ENCODE measurements at places on chromosomes 5 and 9. TPM values are rescaled to one million over a fixed set of nuclear protein-coding genes. Genes with fewer than 3 reads are reported as not detected.

- no peak overlapping the region for H3K4me3 ChIP-seq
- DNase-seq = no peak
- no peaks in the 10 kb centered on the region for H3K27me3 ChIP-seq
Measured at GRCh38 chr5:180689071-180689694, 39.8 kb upstream of the FLT4 start.

NKD2 gene
- total RNA-seq = 3.7 TPM

IL7R gene
- 52.5 TPM for total RNA-seq

DNA sequence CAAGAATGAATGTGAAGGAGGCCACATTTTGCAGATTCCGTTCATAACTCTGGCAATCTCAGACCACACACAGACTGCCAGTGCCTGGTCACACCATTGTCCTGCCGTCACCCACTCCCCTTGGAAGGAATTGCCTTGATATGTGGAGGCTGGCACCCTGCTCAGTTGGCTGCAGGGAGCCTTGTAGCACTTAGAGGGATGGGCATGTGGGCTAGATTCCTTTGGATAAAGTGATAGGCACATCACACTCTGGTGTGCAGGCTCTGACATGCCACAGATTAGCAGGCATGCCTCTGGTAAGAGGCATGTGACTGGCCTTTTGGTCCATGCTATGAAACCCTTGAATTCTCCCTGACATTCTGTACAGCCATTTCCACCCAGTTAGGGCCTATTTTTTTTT lies 254.6 kb upstream of the PIK3R1 start:
- H3K27me3 ChIP-seq = no peaks in the 10 kb centered on the region
- no peaks in the 10 kb centered on the region for H3K36me3 ChIP-seq
- no peak overlapping the region for H3K27ac ChIP-seq
- H3K4me1 ChIP-seq = no peaks in the 10 kb centered on the region
- no peak for DNase-seq

- H3K27ac ChIP-seq = no peak overlapping the region
- no peak for DNase-seq
- H3K36me3 ChIP-seq = no peaks in the 10 kb centered on the region
Measured at GRCh38 chr5:8756498-8757084, 789.3 kb downstream of the SEMA5A start.
